ENCODE measurements at places on chromosomes 5 and 9. TPM values are rescaled to one million over a fixed set of nuclear protein-coding genes. Genes with fewer than 3 reads are reported as not detected.

CER1 gene
- 4.1 TPM for polyA plus RNA-seq

S1PR3 gene
- 7.4 TPM for polyA plus RNA-seq

RXRA gene
- polyA plus RNA-seq: 29.9 TPM

CCL27 gene
- polyA plus RNA-seq: 1.4 TPM

PCDHA10 gene
- polyA plus RNA-seq: 2.1 TPM

KIF12 gene
- not detected for polyA plus RNA-seq

PDZD2 gene
- polyA plus RNA-seq: 6.8 TPM

PFDN1 gene
- polyA plus RNA-seq: 92.3 TPM

CD72 gene
- polyA plus RNA-seq: 2.0 TPM

SMIM32 gene
- 1.8 TPM for polyA plus RNA-seq

PIP5KL1 gene
- 2.4 TPM for polyA plus RNA-seq
